ENCODE measurements at places on chromosomes 4 and X. TPM values are rescaled to one million over a fixed set of nuclear protein-coding genes. Genes with fewer than 3 reads are reported as not detected.

The HAUS7 gene
- total RNA-seq: 18.8 TPM

The APLN gene
- total RNA-seq: 92.7 TPM

The DUSP21 gene
- not detected for total RNA-seq

The SLIT2 gene
- total RNA-seq: 36.4 TPM

The PCDH19 gene
- 0.47 TPM for total RNA-seq

The ITGB1BP2 gene
- total RNA-seq: 2.1 TPM

The TMEM187 gene
- total RNA-seq: 4.9 TPM

The STS gene
- 2.2 TPM for total RNA-seq

The SATL1 gene
- not detected for total RNA-seq

The FAM13A gene
- 8.2 TPM for total RNA-seq

The TIMP1 gene
- total RNA-seq: 361 TPM

The CCDC158 gene
- not detected for total RNA-seq

The PLAC8 gene
- total RNA-seq: 0.09 TPM

The TMPRSS11F gene
- not detected for total RNA-seq

The LDB2 gene
- total RNA-seq: 441 TPM

The HMGB2 gene
- total RNA-seq: 130 TPM

The ESX1 gene
- not detected for total RNA-seq

The DGKK gene
- total RNA-seq: not detected

The LANCL3 gene
- 0.81 TPM for total RNA-seq

The MGAT4D gene
- total RNA-seq: not detected

The PRRG1 gene
- total RNA-seq: 25.8 TPM

The TCEAL7 gene
- 0.72 TPM for total RNA-seq

The JADE3 gene
- total RNA-seq: 9.8 TPM

The TMEM150C gene
- 3.0 TPM for total RNA-seq

The GABRB1 gene
- total RNA-seq: not detected

The ACE2 gene
- not detected for total RNA-seq

The PABPC4L gene
- 0.38 TPM for total RNA-seq

The LRAT gene
- under 0.01 TPM for total RNA-seq

The TCEAL2 gene
- total RNA-seq: not detected

The XAGE1B gene
- total RNA-seq: not detected

The LRP2BP gene
- total RNA-seq: 0.45 TPM

The ARHGAP6 gene
- 0.47 TPM for total RNA-seq

The SH3BP2 gene
- 32.8 TPM for total RNA-seq

The PRPS2 gene
- 31.1 TPM for total RNA-seq

The AFM gene
- not detected for total RNA-seq

The KCTD8 gene
- not detected for total RNA-seq

The PPEF2 gene
- total RNA-seq: not detected

The PRKX gene
- 25.6 TPM for total RNA-seq

The PRKG2 gene
- total RNA-seq: 0.09 TPM

The GALNT7 gene
- 39.6 TPM for total RNA-seq

Data from endothelial cell of coronary artery (primary cell).